Body of pancreas (tissue), 4 donors: ENCODE measurements at places on chromosomes 2 and 18.
A peak's percentile ranks its signal among the peaks of the same experiment; 100 is the strongest.

DNA sequence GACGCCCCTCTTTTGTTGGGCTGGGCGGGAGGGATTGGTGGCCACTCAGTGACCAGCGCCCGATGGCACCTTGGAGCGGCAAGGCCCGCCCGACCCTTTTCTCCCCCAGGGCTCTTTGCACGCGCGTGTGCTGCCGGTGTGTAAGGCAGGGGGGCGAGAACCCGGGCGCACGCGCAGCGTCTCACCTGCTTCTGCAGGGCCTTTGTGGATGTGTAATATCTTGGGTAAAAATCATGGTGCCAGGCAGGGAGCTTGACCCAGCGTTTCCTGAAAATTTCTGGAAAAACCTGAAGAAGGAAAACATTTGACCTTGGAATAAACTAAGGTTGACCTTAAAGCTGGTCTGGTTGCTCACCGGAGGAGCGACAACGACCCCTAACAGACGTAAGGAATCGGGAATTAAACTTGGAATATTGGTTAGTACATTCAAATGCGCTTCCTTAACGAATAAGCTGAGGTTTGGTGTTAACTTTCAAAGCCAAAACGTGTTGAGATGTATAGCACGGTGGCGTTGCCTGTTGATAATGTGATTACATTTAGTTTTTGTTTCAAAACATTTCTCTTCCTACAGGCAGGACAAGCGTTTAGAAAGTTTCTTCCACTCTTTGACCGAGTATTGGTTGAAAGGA lies 438 bp downstream of the HSPE1 start:
- H3K4me1 ChIP-seq, result peaks cover 50% of the 10 kb centered on the region
- no peaks in the 10 kb centered on the region for H3K36me3 ChIP-seq
- peak overlapping the region; percentile 47 for H3K4me3 ChIP-seq
- no peak for DNase-seq
- peak overlapping the region; percentile 100 for H3K27ac ChIP-seq
- H3K27me3 ChIP-seq, result no peaks in the 10 kb centered on the region

DNA sequence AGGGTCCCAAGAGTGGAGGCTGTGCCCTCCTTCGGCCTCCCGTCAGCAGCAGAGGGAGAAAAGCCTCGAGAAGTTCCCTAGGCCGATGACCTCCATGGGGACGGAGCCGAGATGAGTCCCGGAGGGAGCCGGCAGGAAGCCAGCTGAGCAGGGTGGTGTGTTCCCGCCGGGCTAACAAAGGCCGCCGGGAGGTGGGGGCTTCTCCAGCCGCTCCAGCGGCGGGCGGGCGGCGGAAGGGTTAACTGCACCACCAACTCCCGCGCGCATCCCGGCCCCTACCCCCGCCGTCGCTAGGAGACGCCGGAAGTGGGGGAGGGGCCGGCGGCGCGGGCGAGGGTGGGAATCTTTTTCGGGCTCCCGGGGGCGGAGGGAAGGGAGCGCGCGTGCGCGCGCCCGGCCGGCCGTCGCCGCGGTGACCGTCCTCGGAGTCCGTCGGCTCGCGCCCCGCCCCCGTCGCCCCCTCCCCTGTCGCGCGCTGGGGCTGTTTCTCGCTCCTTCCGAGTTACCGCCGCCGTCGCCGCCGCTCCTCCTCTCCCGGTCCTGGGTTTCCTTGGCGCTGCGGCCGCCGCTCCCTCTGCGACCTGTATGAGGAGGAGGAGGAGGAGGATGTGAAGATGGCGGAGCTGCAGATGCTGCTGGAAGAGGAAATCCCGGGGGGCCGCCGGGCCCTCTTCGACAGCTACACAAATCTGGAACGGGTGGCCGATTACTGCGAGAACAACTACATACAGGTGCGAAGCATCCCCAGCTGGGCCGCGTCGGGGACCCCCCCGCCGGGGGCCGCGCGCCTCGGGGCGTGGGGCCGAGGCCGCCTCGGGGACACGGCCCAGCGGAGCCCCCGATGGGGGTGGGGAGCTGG lies at the start of gene ABI2:
Gene ABI2, plus strand, starts transcription at position 494 of the 859 bp plus-strand sequence. Its CDS starts 121 bp downstream, at position 615.
- H3K4me1 ChIP-seq, result peaks cover 16% of the 10 kb centered on the region
- peak within 1 kb of the TSS; percentile 84 for H3K27ac ChIP-seq
- peak; percentile 78 for DNase-seq
- H3K4me3 ChIP-seq, result peak within 1 kb of the TSS; percentile 98
- H3K27me3 ChIP-seq, result no peaks in the 10 kb centered on the region
- no peaks in the 10 kb centered on the region for H3K36me3 ChIP-seq

DNA sequence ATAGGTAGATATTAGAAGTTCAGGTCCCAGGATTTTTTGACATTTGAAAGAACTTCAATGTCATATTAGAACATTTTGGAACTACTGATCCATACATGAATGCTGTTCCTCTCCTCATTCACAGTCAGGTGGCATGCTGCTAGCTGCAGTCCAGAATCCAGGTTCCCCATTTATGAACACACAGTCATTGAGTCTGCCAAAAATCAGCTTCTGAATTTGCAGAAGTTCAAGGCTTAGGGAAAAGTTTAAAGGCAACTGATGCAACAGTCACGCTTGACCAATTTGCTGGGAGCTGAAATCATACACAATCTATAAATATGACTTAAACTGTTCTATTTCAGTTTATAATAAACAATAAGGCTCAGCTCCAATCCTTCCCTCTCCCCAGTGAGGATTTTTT lies 17.3 kb upstream of the TTR start:
- no peaks in the 10 kb centered on the region for H3K27me3 ChIP-seq
- H3K4me3 ChIP-seq, result no peak overlapping the region
- H3K36me3 ChIP-seq, result no peaks in the 10 kb centered on the region
- DNase-seq, result no peak

GRCh38 chr2:38032946-38033345 lies 43.0 kb downstream of the CYP1B1 start:
- H3K4me3 ChIP-seq, result no peak overlapping the region
- DNase-seq, result no peak
- H3K36me3 ChIP-seq, result no peaks in the 10 kb centered on the region
- H3K27me3 ChIP-seq, result no peaks in the 10 kb centered on the region
- no peak overlapping the region for H3K27ac ChIP-seq

GRCh38 chr2:132477436-132477835 lies 60.8 kb downstream of the GPR39 start:
- peaks cover 16% of the 10 kb centered on the region for H3K4me1 ChIP-seq
- no peaks in the 10 kb centered on the region for H3K27me3 ChIP-seq
- H3K4me3 ChIP-seq, result no peak overlapping the region
- DNase-seq, result no peak
